ENCODE measurements at places on chromosomes 7 and 10.

- no peak for DNase-seq
These were observed 9.9 kb upstream of the FAM180A start for GRCh38 chr7:135758531-135758932.

DNA sequence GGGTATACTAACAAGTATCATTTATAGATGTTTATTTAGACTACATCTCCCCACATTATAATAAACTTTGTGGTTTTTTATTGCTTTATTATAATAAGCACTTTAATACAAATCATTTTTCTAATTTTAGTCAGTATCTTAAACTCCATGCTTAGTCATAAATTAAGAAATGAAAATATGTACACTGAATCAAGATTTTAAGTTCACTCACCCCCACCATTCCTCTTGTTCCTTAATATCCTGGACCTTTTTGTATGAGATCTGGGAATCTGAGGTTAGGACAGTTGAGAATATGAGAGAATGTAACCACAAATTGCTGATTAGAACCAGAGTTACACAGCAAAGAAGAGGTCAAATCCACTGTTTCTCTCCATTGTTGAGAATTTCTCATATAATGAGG, 93.6 kb upstream of the WNT16 start:
- no peak for DNase-seq

GRCh38 chr10:119166564-119166963, 1.1 kb upstream of the SFXN4 start:
- no peak for DNase-seq

- no peak for DNase-seq
These were observed 491.8 kb upstream of the SEMA3A start for GRCh38 chr7:84686373-84686772.

- DNase-seq, result no peak
These were observed 8.4 kb downstream of the USP6NL start for GRCh38 chr10:11602919-11603523.

All from activated CD4-positive, alpha-beta T cell treated with anti-CD3 and anti-CD28 coated beads for 36 hours (primary cell).